Glomerular endothelial cell (primary cell): ENCODE measurements at places on chromosomes 3 and 15. TPM values are rescaled to one million over a fixed set of nuclear protein-coding genes. Genes with fewer than 3 reads are reported as not detected.

DNA sequence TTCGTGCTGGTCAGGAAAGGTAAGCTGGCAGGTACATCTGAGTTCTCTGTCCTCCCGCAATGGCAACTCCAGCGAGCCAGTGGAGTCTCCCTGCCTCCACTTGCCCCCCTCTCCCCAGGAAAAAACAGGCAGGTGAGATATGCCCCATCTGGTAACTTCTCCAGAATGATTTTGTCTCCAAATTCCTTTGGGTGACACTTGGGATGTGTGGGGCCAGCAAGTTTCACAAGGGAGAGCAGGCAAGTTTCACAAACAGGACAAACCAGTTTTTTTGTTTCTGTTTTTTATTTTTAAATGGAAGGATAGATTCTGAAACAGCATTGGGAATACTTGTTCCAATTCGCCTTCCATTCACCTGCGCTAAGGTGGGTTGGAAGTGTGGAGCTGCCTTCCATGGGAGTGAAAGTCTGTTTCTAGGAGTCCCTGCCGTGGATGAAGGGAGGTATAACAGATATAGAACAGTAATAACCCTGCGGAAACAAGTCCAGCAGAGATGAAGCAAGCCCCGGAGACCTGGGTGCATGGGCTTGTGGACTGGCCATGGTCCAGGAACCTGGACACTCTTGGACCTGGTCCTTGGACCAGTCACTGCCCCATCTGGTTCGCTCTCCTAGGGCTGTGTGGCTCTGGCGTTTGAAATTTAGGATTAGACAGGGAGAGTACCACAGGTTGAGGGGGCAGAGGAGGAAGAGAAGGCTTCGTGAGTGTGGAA, 22.9 kb upstream of the KIF23 start:
- no peak for DNase-seq

GRCh38 chr3:134696155-134696554, 45.3 kb upstream of the KY start:
- no peak for DNase-seq

DNA sequence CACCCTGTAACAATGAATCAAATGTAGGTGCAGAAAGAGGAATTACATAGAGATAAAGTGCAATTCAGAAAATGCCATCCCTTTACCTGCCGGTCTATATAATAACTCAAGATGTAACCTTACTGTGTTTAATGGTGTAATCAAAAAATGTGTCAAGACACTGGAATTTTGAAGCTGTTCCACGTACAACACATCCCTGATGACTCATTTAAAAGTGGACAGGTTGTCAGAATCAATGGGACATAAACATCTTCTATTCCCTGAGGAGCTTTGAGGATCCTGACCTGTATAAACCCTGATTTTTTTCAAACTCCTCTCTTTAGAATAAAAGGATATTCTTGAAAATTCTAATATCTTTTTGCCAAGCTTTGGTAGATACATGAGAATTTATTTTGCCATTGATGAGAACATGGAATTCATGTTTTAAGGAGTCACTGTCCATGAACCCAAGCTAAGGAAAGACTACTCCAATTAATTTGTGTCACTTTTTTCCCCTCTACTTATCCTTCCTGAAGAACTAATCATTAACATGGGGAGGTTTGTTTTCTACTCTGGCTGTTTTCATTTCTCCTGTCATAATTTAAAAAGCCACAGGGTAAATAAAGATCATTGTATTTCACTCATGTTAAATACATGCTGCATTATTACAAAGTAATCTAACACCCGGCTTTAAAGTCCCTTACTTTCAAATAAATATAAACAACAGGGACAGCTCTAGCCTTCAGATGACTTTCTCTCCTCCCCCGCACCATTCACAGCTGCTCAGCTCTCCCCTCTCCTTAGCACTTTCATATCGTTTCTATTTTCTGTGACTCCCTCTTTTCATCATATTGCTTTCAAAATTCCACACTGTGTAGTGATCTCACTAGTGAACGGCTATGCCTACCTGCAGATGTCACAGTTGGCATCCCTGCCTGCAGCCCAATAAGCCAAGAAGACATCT, 138.3 kb downstream of the TAFA4 start:
- no peak for DNase-seq

GRCh38 chr3:41224120-41224806, 25.0 kb downstream of the CTNNB1 start:
- no peak for DNase-seq

- no peak for DNase-seq
These were observed 9.5 kb downstream of the SEC22C start for GRCh38 chr3:42572278-42572677.

DNA sequence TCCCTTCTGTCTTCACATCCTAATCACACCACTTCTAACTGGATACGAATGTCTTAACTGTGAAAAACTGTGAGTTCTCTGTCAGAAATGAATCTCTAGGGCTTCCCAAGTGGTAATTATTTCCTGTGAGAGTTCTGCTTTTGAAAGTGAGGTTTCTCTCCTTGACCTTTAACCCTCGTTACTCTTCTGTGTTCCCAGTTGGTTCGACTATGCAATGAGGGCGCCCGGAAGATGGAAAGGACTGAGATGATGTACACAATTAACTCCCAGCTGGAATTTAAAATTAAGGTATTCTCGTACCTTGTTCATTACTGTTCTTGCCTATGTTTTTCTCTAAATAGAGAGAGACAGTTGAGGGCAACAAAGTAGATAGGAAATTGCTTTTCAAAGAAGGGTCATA, 96.5 kb downstream of the ARHGEF26 start:
- no peak for DNase-seq

DNA sequence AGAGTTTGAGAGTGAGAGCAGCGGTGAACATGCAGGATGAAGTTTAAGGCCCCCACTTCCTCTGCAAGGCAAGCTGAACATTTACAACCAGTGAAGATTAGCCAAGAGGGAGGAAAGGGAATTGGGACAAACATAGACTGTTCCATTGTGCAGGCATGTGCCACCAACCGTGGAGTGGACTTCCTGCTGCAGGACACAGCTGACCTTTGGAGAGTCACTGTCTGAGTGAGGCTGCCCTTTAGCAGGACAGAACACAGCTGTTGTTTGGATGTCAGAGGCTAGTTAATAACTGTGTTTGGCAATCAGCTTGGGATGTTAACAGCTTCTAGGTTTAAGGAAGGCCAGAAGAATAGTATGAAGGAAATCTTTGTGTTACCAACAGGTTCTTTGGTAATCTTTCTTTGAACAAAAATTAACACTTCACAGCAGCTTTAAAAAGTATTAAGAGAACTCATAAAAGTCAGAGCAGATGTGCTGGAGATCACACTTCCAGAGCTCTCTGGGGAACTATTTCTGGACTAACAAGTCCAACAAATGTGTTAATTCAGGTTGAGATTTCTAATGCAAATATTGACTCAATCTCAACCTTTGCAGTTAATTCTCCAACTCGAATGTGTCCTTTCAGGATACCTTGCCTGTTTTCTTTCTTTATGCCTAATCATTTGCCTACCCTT, 31.4 kb downstream of the CTDSPL start:
- no peak for DNase-seq

DNA sequence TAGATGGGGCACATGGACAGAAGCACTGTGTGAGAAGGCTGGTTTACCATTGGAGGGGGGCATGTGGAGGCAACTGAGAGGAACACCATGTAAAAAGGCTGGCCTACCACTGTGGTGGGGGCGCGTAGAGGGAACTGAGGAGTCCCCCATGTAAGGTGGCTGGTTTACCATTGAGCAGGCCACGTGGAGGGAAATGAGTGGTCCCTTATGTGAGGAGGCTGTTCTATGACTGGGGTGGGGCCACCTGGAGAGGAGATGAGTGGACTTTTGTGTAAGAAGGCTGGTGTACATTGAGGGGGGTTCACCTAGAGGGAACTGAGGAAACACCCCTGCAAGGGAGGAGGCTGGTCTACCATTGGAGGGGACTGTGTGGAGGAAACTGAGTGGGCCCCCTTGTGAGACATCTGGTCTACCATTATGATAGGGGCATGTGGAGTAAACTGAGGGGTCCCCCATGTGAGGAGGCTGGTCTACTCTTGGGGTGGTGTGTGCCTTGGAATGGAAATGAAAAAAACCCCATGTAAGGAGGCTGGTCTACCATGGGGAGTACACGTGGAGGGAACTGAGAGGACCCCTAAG, 156.9 kb downstream of the FBLN2 start:
- no peak for DNase-seq

DNA sequence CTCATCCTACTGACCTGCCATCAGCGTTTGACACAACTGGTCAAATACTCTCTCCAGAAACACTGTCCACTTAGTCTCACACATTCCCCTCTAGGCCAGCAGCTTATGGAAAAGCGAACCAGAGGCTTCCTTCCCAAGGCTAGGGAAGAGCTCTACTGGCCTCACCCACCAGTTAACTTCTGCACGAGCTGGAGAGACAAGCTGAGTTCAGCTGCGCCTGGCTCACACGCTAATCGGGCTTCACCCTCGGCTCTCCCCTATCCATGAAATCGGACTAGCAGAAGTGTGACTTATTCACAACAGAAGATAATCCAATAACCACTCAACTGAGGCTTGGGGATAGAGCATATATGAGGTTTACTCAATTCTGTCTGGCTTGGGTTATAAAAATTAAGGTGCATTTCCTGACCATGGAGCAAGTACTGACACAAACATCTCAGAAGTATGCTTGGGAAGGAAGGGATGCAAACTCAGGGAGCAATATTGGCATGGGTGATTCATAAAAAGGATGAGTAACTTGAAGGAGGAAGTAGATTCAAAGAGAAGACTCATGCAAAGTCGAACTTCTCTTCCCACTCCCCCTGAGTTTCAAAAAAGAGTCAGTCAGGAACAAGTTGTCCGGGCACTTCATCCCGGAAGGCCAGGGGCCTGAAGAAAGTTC, 73.1 kb downstream of the XXYLT1 start:
- DNase-seq = no peak

DNA sequence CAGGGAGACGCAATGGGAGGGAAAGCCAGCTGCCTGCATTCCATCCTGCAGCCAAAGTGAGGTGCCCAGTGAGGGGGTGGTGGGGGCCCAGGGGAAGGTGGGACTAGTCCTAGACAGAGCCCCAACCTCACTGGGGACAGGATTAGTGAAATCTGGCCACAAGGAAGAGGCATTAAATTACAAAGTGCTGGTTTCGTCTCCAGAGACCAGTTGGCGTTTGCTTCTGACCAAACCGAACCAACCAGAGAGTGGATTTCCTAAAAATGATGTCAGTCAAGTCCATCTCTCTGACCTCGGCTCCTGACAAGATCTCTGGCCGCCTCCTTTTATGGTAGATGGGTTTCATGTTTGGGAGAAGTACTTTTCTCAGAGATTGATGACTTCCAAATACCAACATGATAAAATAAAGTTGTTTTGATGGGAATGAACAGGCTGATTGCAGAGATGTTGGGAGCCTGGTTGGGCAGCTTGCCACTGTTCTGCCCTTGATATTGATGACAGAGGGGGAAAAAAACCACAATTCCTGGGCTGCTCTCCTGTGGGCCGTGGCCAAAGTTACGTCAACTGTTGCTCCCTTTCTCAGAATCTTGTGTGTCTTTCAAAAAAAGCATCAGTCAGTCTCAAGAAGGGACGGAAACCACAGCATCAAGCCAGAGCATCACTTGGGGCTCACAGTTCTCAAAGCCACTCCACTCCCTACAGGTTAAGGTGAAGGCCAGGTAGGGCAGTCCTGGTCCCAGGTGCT, 24.6 kb downstream of the ITGA11 start:
- DNase-seq = no peak

- no peak for DNase-seq
These were observed 136.5 kb downstream of the MAP2K5 start for GRCh38 chr15:67678993-67679392.

- no peak for DNase-seq
These were observed 34.0 kb downstream of the ZNF106 start for GRCh38 chr15:42456971-42457370.

- DNase-seq = no peak
These were observed 60.6 kb downstream of the FGD5 start for GRCh38 chr3:14879211-14879874.

GRCh38 chr3:22971497-22971896, 231.6 kb upstream of the UBE2E2 start:
- DNase-seq = no peak

DNA sequence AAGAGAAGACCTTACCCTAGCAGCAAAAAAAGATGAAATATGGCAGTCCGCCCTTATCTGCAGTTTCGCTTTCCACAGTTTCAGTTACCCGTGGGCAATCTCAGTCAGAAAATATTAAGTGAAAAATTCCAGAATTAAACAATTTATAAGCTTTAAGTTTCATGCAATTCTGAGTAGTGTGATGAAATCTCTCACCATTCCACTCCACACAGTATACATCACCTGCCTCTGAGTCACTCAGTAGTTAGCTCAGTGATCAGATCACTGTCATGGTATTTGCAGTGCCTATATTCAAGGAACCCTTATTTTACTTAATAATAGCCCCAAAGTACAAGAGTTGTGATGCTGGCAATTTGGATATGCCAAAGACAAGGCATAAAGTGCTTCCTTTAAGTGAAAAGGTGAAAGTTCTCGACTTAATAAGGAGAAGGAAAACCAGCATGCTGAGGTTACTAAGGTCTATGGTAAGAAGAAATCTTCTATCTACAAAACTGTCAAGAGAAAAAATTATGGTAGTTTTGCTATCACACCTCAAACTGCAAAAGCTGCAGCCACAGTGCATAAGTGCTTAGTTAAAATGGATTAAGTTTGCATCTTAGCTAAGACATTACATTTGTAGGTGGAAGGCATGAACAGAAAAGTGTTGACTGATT, 48.1 kb downstream of the HSPBAP1 start:
- no peak for DNase-seq

DNA sequence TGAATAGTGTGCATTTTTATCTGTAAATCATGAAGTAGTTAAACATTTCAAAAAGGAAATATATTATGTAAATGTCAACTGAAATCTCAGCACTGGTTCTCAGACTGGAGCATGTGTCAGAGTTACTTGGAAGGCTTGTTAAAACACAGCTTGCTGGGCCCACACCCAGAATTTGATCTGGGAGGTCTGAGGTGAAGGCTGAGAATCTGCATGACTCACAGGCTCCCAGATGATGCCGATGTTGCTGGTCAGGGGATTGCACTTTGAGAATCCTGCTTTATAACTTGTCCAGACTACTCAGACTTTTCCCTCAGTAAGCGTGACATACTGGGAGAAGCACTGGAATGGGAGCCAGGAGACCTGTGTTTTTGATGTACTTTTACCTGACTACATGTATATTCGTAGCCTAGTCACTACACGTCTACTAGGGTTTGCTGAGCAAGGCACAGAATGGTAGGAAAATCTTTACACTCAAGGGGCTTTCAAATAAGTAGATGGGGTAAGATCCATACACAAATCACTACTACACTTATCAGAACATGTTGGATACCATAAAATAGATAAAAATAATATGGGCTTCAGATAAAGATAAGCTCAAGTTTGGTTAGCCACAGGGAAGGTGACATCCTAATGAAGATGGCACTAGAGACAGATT, 77.1 kb upstream of the MEX3B start:
- DNase-seq = no peak

GRCh38 chr3:181326637-181327223, 337.2 kb upstream of the DNAJC19 start:
- DNase-seq = peak; percentile 20

- no peak for DNase-seq
These were observed 171.9 kb downstream of the SYNPR start for GRCh38 chr3:63450023-63450422.

- DNase-seq = no peak
These were observed 1.3 kb downstream of the STAG1 start for GRCh38 chr3:136750897-136751315.

GRCh38 chr3:139414608-139415224, 25.3 kb upstream of the COPB2 start:
- DNase-seq = no peak

The SPRED1 gene
- total RNA-seq = 13.8 and 22.2 TPM in 2 replicates

The GNAT1 gene
- not detected in 2 replicates for total RNA-seq

The SERPINI2 gene
- not detected in 2 replicates for total RNA-seq

The MCTP2 gene
- total RNA-seq = 0.29 and 1.2 TPM in 2 replicates

The CCDC39 gene
- total RNA-seq = 0.06 TPM in 1 of 2 replicates, not detected in the other

The CELSR3 gene
- total RNA-seq = 1.1 and 2.2 TPM in 2 replicates

The B3GALNT1 gene
- 9.2 and 10.6 TPM in 2 replicates for total RNA-seq

The MORC1 gene
- total RNA-seq = not detected in 2 replicates

The IL5RA gene
- not detected in 2 replicates for total RNA-seq

The RPL39L gene
- total RNA-seq = 14.7 and 19.3 TPM in 2 replicates
